HuH-7 (cell line): ENCODE measurements at places on chromosomes 11 and 22.

GRCh38 chr22:31302006-31302405 is 9.7 kb upstream of the PIK3IP1 start:
- DNase-seq, result no peak

DNA sequence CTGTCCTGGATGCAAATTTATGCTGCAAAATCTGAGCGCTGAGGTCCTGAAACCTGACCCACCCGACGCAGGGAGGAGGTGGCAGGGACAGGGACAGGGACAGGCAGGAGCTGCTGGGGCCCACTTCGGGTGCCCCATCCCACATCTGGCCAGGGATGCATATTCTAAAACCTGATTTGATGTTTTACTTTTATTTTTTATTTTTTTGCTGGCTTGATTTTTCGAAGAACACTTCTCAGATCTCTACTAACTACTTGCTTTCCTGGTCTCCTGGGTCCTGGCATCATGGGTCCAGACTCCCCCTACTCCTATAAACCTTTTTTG is 652 bp upstream of the PVALB start:
- no peak for DNase-seq

DNA sequence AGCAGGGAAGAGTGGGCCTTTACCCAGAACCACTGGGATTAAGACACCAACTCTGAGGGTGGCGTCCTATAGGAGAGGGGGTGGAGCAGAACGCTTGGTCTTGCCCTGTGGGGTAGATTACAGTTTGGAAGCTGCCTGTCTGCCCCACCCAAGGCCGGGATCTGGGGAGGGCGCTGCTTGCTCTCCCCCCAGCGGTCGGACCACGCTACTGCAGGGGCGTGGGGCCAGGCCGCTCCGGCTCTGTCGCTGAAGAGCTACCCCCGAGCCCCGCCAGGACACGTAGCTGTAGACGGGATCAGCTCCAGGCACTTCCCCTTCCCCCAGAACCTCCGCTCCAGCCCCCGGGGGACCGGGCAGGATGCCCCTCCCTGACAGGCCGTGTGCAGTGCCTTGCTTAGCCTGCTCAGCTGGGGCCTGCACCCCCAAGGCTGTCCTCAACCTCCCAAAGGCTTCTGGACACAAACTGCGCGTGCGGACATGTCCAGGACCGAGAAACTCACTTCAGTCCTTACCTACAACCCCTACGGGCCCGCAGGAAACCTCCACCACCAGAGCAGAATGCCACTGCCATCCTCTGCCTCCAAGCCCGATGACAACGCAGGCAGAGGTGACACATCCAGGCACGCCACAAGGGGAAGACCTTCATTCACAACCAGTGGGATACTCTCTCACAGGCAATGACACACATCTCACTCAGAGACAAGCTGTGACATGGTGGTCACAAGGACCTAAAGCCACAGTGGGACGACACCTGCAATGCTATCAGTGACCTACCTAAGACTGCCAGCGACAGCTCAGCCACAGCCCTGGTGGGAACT is 3.6 kb downstream of the AHNAK start:
- DNase-seq, result peak; percentile 88

- DNase-seq, result no peak
Observed at GRCh38 chr11:37105427-37105826, 507.4 kb upstream of the RAG2 start.

- DNase-seq, result no peak
Observed at GRCh38 chr11:126607776-126608541, 252.5 kb downstream of the ST3GAL4 start.

- DNase-seq, result no peak
Observed at GRCh38 chr11:36487619-36488018, 22.5 kb downstream of the TRAF6 start.

GRCh38 chr11:65719871-65720210 is 757 bp downstream of the RNASEH2C start:
- peak; percentile 26 for DNase-seq

DNA sequence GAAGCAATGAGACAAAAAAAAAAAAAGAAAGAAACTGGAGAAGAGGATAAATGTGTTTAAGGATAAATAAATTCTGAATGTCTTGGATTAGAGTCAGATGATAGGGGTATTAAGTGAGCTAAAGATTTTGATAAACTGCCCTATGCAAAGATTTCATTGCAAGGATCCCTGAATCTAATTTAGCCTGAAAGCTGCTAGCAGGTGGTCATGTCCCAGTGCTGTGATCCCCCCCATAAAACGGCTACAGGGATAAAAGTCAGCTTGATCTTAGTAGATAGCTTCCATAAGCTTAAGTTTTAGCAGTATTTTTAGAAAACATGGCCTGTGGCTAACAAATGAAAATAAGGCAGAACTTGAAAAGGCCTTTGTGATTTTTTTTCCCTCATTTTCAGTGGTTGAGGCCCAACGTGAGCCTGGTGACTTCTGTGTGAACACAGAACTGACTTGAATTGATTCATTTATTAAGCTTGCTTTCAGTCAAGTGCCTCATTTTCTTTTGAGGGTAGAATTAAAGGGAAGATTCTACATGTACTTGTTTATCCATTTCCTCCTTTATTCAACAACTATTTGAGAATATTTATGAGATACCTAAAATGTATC is 44.5 kb downstream of the CD44 start:
- no peak for DNase-seq

GRCh38 chr11:133582326-133582725 is 50.0 kb upstream of the OPCML start:
- no peak for DNase-seq

DNA sequence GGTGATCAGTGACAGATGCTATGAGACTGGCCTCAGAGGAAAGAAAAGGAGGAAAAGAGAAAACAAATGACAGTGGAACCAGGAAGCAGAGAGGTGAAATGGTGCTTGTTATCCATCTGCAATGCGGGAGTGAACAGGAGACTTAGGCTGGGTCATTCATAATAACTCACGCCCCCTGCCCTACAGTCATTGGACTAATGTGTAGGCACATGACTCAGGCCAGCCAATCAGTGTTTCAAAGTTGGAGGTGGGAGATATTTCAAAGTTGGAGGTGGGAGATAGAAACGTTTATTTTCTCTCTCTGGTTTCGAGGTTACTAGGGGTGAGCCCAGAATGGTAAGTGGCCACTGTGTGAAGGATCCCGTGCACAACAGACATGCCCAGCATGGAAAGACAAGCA is 30.3 kb downstream of the SLC22A6 start:
- DNase-seq, result no peak

- peak; percentile 62 for DNase-seq
Observed at GRCh38 chr11:61359516-61359915, 2.2 kb downstream of the CYB561A3 start.

DNA sequence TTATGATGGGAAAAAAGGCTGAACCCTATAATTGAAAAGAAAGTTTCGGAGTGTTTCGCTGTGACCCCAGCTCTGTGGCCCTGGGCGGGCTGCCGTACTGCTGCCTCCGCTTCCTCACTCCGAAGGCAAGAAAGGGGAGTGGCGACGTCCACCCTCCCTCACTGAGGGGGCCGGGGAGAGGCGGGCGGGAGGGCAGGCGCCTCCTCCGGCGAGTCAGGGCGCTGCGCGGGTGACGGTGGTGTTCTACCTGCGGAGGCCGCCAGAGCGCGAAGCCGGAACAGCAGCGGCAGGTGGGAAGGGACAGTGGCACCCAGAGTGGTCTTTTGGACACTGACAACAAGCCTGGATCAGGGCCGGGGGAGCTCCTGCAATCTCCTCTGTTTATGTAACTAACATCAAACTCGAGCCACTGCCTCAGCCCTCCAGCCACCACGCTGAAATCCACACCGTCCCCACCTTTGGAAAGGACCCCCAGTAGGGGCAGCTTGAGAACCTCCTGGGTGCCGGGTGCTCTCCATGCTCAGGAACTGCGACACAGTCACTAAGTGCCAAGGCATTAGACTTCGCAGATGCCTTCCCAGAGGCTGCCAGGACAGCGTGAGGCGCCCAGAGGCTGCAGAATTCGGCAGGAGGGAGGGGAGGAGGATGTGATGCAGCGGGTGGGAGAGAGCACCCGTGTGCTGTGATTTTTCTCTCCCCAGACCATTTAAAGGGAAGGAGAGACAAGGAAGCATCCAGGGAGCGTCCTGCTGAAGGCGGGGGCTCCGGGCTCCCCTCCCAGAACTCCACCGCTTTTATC is 25.5 kb downstream of the BID start:
- DNase-seq, result no peak

GRCh38 chr11:113243696-113244095 is 70.7 kb upstream of the TTC12 start:
- no peak for DNase-seq

GRCh38 chr11:69874178-69874983 is 55.2 kb upstream of the FGF3 start:
- no peak for DNase-seq

- DNase-seq, result no peak
Observed at GRCh38 chr11:118928870-118929500, 3.3 kb upstream of the BCL9L start.
